ENCODE measurements at places on chromosomes 11 and 22. TPM values are rescaled to one million over a fixed set of nuclear protein-coding genes. Genes with fewer than 3 reads are reported as not detected.

DDTL gene
- total RNA-seq, result 1.7 TPM

FZD4 gene
- 1.3 TPM for total RNA-seq

BTG4 gene
- total RNA-seq, result 0.15 TPM

MMP13 gene
- 0.08 TPM for total RNA-seq

MAPK11 gene
- total RNA-seq, result 8.4 TPM

ACTN3 gene
- 0.10 TPM for total RNA-seq

TMEM151A gene
- total RNA-seq, result 4.1 TPM

GLYAT gene
- not detected for total RNA-seq

Data from A549 treated with AZD2906 at 1 μM for 4 hours (cell line).